ENCODE measurements at places on chromosomes 2 and 18.

- DNase-seq, result no peak
These were observed 60.4 kb upstream of the TNP1 start for GRCh38 chr2:216920143-216920876.

- DNase-seq, result no peak
These were observed 10.2 kb downstream of the SP110 start for GRCh38 chr2:230209422-230210051.

DNA sequence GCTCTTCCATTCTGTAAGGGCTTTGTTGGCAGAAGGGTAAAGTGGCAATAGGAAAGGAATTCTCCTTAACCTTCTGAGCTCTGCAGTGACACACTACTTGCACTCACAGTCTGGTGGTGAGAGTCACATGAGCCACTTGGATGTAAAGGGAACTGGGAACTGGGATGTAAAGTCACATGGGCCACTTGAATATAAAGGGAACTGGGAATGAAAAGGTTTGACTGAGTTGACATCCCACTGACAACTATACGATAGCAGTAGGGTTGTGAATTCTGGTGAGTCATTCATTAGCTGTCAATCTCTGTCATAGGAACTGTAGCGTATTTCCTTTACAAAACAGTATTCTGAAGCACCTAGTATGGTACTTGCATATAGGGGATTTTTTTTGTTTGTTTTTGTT, 5.5 kb downstream of the RPE start:
- DNase-seq, result no peak

- DNase-seq, result no peak
These were observed 38.6 kb downstream of the FEZ2 start for GRCh38 chr2:36559221-36559942.

- DNase-seq, result no peak
These were observed 386.3 kb upstream of the MYT1L start for GRCh38 chr2:2717406-2717805.

DNA sequence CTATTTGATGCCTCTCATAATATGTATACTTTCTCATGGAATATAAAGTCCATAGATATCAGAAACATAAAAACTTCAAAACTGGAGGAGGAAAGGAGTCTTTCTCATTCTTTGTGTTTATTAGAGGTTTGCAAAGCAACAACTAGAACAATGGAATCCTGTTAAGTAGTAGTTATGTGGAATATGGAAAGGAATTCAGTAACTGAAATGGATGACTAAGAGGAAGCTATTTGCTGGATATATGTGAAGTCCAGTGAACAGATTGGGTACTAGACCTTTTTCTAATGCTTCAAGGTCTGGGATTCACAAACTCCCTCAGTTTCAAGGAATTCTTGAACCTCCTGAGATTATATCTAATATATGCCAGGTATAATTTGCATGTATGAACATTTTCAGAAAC, 353.6 kb upstream of the FANCL start:
- no peak for DNase-seq

DNA sequence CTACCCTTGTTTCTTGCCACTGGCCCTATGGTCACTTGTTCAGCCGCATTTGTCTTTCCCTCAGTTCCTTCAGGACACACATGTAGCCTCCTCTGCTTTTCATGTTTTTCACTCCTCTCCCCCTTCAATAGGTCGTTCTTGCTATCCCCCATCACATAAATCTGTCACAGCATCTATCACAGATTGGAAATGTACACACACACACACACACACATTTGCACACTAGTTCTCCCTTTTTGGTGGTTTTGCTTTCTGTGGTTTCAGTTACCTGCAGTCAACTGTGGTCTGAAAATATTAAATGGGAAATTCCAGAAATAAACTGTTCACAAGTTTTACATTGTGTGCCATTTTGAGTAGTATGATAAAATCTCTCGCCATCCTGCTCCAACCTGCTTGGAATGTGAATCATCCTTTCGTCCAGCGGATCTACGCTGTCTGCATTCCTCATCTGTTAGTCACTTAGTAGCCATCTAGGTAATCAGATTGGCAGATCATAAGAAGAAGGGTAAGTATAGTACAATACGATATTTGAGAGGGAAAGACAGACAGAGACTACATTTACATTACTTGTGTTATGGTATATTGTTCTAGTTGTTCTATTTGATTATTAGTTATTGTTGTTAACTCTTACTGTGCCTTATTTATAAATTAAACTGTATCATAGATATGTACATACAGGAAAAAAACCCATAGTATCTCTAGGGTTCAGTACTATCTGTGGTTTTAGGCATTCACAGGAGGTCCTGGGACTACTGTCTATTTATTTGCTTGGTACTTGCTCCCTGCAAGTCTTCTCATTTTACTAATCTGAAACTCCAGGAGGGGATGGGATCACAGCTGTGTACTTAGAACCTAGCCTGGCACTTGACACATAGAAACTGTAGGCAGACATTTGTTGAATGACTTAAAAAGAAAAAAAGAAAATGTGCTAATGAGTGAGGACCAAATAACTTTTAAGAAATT, 86.1 kb upstream of the PNPT1 start:
- DNase-seq, result no peak

GRCh38 chr2:24438106-24438505, 52.9 kb upstream of the NCOA1 start:
- no peak for DNase-seq

DNA sequence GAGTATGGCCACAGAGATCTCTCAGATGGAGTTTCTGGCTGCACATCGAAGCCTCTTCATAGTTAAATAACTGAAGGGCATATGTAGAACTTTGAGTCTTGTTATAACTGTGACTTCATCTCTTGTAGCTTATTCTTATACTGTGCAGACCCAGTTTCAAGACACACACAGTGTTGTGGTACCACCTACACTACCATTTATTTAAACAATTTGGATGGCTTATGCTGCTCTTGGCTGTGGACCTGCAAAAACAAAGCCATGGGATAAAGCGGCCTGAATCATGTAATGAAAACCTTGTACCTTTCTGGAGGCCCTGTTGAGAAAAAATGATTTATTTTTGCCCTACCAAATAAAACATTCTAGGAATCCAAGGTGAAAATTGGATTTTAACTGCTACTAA, 262.8 kb upstream of the RASGRP3 start:
- no peak for DNase-seq

- no peak for DNase-seq
These were observed 250.2 kb downstream of the OTX1 start for GRCh38 chr2:63300835-63301234.

- no peak for DNase-seq
These were observed 37.5 kb downstream of the CMPK2 start for GRCh38 chr2:6828299-6828584.

- no peak for DNase-seq
These were observed 3.8 kb downstream of the GBX2 start for GRCh38 chr2:236164201-236164924.

DNA sequence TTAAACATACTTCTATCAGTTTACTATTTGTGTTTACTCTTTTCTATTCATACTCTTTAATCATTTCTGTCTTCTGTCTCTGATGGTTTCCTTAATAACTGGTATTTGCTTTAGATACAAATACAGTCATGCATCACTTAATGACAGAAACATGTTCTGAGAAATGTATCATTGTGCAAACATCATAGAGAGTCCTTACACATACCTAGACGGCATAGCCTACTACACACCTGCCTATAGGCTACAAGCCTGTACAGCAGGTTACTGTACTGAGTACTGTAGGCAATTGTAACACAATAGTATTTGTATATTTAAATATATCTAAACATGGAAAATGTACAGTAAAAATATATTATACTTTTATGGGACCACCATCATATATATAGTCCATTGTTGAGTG, 36.3 kb downstream of the VSNL1 start:
- no peak for DNase-seq

DNA sequence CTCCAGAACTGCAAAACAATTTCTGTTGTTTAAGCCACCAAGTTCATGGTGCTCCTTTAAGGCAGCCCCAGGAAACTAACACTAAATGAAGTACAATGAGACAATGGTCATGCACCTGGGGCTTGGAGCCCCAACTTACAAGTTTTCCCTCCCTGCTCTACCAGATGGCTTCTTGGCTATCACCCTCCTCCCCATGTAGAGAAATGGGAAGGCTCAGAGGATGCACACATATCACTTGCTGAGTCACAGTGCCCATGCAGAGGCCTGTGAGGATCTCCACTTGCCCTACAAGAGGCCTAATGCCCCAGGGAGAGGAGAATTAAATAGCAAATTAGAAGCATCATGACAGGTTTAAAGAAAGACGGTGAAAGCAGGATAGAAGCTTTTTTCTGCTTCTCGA, 270.9 kb downstream of the TTC32 start:
- no peak for DNase-seq

DNA sequence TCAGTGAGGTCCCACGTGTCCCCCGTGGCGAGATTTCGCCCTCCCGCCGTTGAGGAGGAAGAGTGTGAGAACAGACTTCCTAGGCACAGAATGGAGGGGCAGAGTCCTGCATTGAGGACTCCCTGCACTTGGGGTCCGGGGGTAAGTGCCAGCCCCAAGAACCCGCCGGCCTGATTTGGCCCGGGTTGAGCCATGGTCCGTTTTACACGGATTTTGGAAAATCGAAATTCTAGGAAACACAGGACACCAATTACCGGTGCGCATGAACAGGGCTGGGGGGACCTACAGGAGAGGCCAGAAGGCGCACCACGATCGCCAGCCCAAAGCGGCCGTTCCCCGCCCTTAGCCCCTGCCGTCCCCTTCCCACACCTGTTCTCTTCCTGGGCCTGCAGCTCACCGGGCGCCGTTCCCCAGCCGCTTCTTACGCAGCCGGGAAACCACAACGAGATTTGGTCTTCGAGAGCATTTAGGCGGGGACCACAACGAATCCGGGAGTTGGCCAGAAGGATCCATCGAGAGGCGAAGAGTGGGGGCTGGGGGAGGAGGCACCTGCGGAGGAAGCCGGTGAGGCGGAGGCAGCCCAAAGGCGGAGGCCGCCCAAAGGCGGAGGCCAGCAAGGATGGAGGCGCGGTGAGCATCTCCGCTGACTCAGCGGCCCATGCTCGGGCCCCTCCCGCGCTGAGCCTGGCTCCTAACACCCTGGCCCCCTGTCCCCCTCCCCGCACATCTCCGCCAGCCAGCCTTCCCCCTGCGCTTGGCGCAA, 464 bp upstream of the TLX2 start:
- DNase-seq, result no peak

GRCh38 chr2:238467792-238468191, 41.1 kb downstream of the ASB1 start:
- DNase-seq, result no peak

GRCh38 chr18:3713166-3713565, 263.2 kb downstream of the TGIF1 start:
- DNase-seq, result no peak

DNA sequence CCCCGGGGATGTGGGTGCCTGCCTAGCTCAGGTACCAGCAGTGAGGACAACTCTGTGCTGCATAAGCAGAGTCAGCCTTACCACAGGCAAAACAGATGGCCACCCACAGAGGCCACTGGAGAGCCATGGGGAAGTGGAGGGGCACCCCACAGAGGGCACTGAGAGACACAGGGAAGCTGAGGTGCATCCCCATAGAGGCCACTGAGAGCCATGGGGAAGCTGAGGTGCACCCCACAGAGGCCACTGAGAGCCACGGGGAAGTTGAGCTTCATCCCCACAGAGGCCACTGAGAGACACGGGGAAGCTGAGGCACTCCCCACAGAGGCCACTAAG, 134.1 kb upstream of the EPAS1 start:
- no peak for DNase-seq

GRCh38 chr2:188422726-188423125, 131.1 kb downstream of the GULP1 start:
- DNase-seq, result no peak

GRCh38 chr2:28360058-28360717, 32.5 kb upstream of the FOSL2 start:
- DNase-seq, result no peak
